ENCODE measurements at places on chromosomes 2 and 18. TPM values are rescaled to one million over a fixed set of nuclear protein-coding genes. Genes with fewer than 3 reads are reported as not detected.

The MTLN gene
- total RNA-seq = 23.7 TPM

The CFAP210 gene
- total RNA-seq = not detected

The REG1B gene
- total RNA-seq = not detected

The ZEB2 gene
- 108 TPM for total RNA-seq

Measured in hair follicle dermal papilla cell (primary cell).